ENCODE measurements at places on chromosomes 3 and 15.
A peak's percentile ranks its signal among the peaks of the same experiment; 100 is the strongest.

DNA sequence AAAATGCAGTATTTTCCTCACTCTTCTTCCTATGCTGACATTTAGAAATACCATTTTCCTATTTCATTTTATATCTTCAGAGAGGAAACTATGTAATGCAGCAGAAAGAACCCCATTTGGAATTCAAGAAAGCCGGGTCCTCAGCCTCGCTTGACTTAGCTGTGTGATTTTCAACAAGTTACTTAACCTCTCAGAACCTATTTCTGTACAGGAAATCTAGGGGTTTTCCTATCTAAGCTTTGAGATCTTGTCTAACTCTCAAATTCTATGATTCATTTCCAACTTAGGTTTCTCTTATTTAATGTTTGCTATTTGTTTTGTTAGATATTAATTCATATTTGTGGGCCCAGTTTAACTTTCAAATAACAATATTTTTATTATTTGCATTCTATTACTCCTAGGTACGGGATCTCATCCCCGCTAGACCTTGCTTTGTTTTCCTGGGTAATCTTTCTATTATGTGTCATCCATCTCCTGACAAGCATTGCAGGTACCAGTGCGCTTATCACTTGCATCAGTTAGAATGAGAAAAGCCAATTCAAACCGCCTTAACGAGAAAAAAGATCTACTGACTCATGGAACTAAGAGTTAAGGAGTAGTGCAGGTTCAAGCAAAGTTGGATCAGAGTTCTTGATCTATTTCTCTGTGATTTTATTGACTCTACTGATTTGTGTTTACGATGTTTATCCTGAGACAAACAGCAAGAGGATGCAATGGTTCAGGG is 70.6 kb upstream of the BHLHE40 start:
- no peak for DNase-seq

GRCh38 chr15:62569460-62570404 is 404.6 kb upstream of the C2CD4B start:
- peak; percentile 96 for DNase-seq

DNA sequence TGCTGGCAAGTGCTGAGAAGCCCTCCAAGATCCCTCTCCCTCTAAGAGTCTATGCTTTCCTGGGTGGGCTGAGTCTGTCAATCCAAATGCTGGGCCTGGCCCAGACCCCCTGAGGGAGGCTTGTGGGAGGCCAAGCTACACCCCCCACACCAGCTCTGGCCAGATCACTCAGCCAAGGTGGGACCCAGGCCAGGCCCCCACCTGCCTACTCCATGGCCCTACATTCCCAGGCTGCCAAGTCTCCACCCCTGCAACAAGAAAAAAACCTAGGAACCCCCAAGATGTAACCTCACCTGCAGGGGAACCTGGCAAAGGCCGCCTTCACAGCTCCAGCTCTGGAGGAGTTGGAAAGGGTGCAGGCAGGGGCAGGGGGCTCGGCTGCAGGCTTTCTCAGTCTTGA is 109.1 kb downstream of the CHSY1 start:
- DNase-seq, result no peak

DNA sequence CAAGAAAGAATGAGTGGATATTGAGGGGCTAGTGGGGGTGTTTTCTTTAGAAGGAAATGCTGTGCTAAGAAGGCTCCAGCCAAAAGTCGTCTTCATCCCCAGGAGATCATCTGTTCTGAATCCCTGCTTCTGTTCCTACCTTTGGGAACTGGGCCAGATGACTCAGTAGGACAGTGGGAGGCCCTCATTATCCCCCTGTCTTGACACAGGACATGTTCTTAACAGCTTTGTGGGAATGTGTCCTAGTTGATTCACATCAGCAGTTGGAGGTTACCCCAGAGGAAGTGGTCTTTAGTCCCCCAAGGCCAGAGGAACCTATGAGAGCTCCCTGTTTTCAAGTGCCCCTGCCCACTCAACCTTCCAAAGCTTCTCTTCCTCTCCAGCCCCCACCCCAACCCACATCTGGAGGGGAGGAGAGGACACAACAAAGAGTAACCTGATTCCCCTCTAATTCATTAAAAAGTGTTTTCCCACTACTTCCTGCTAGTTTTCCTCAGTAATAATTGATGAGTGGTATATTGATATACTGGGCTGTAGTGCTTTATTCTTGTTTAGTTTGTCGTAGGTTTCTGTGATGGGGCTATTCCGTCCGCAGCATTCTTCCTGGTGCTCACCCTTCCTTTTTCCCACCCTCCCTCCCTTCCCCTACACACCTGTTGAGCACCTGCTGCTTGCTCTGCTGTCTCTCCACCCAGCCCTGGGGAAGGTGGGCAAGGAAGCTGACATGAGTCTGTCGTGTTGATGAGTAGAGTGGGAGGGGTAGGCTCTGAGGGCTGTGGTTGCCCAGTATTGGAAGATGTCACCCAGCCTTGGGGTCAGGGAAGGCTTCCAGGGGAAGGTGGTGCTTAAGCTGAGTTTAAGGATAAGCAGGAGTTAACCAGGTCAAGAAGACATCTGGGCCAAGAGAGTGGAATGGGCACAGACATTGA is 9.3 kb downstream of the PXYLP1 start:
- peak; percentile 60 for DNase-seq

GRCh38 chr3:17639257-17639656 is 103.2 kb downstream of the TBC1D5 start:
- DNase-seq, result peak; percentile 82
